ENCODE measurements at places on chromosomes 6 and 20. TPM values are rescaled to one million over a fixed set of nuclear protein-coding genes. Genes with fewer than 3 reads are reported as not detected.

The PRIM2 gene
- 17.9 TPM for total RNA-seq

DNA sequence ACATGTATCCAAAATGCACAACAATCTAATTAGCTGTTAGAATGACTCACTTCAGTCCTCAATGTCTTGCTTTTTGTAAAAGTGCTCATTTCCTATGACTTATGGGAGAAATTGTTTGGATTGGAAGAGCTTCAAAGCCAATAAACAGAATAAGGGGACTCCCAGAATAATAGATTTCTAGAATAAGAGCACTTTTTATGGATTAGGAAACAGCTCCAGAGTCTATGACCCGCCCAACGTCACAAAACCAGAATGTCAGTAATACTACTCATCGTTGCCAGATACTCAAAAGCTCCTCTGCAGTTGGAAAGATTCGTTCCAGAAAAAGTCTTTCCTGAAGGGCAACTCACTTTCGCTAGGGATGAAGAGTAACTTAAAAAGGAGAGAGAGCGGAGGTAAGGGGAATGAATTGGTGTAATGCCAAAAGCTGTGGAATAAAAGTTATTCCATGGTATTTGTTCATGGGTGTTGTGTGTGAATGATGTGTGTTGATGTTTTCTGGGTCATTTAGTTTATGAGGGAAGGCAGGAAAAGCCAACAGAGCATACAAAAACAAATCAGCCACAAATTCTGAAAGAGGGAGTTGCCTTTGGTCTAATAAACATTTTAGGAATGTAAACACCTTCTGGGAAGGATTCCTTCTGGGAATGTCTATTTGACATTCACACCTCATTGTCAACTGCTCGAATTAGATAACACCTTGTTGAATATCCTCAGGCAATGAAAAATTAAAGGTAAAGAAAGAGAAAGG lies 64.6 kb downstream of the SYNE1 start:
- DNase-seq: no peak

DNA sequence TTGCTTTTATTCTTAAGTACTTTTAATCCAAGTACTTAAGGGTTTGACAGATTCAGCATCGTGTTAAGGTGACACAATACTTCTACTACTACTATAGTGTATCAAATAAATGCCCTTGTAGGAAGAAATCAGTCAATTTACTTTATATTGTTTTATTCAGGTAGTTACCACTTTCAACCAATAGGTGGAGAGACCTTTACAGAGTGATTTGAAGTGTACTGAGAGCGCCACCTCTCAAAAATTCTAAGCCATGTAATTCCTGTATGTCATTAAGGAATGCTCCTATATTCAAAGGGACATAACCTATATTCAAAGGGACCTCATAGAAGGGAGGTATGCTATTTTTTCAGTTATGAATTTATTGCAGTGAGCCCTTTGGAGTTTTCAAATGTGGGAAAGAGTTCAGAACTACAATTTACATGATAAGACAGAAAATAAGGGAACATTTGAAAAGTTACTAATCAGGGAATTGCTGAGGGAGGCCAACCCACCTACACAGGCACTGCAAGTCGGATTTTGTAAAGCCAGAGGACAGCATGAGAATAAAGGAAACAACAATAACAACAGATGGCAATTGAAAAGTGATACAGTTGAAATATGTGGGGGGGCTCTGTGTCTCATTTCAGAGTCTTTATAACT lies 955.6 kb downstream of the TBC1D32 start:
- DNase-seq: no peak

- no peak for DNase-seq
Measured at GRCh38 chr20:25308671-25309394, 60.9 kb downstream of the PYGB start.

DNA sequence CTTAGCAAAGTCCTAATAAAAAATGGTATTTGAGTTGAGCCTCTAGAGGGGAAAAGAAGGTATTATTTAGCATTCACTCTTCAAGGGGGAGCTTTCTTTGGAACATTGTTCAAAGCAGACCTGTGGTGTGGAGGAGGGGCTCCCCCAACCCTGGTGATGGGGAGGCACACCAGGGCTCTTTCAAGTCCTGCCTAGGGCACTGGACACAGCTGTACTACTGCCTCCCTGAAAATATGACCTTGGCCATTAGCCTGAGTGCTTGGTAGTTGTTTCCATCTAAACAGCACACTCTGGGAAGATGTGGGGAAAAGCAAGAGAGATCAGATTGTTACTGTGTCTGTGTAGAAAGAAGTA lies 215.1 kb upstream of the CNR1 start:
- DNase-seq: no peak

- DNase-seq: no peak
Measured at GRCh38 chr20:31908424-31908823, 38.0 kb downstream of the TTLL9 start.

DNA sequence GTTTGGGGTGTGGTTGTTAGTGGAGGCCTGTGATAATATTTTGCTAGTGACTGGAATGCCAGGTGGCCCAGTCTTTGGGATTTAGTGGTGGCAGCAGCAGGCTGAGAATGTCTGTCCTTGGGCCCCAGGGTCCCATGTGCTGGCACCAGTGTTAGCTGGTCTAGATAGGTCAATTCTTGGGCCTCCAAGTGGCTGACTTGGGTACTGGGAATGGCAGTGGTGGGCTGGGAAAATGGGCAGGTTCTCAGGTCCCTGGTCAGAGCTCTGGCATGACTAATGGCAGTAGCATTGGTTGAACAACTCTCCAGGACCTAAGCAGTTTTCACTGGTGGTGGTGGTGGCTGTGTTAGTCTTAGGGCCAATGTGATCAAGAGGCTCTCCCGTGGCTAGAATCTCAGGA lies 50.3 kb downstream of the OLIG3 start:
- no peak for DNase-seq

DNA sequence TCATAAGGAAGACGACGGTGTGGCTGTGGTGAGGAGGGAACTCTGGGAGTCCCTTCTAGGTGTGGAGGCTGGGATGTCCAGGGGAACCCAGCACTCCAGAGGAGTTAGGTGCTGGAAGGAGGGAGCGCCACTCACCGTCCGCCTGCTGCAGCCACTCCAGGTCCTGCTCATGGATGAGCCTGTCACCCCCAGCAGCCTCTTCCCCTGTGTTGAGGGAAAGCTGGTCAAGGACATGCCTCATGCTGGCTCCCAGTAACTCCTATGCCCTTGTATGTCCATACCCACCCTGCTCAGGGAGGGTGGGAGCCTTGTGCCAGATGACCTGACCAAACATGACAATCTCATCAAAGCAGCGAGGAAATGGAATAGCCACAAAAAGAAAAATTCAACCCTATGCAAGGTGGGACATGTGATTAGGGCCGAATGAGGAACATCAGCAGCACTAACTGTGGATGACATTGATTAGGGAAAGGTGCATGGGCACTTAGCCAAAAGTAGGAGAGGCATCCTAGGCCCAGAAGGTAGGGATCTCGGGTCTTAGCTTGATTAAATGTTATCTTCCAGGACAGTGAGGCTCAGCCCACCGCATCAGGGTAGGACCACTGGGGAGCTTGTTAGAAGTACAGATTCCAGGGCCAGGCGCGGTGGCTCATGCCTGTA lies 3.0 kb downstream of the DNPH1 start:
- no peak for DNase-seq

GRCh38 chr20:32249030-32249738 lies 28.3 kb upstream of the KIF3B start:
- no peak for DNase-seq

- DNase-seq: no peak
Measured at GRCh38 chr6:7373739-7374138, 15.8 kb downstream of the CAGE1 start.

GRCh38 chr6:34654061-34654710 lies 42.4 kb downstream of the ILRUN start:
- DNase-seq: no peak

DNA sequence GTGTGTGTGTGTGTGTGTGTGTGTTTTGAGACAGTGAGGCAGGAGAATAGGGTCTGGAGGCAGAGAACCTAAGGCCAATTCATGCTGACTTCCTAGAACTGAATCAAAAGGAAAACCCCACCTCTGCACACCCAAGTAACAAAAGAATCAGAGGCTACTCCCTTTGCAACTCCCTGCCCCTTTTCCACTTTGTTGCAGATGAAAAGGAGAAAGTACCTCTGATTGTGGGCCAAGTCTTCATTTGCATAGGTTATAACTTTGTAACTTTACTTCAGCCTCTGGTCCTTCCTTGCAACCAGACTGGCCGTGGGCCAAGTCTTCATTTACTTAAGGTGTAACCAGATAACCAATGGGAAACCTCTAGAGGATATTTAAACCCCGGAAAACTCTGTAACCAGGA lies 168.8 kb downstream of the EYA2 start:
- DNase-seq: no peak

GRCh38 chr6:33944686-33945411 lies 141.0 kb upstream of the MLN start:
- no peak for DNase-seq

DNA sequence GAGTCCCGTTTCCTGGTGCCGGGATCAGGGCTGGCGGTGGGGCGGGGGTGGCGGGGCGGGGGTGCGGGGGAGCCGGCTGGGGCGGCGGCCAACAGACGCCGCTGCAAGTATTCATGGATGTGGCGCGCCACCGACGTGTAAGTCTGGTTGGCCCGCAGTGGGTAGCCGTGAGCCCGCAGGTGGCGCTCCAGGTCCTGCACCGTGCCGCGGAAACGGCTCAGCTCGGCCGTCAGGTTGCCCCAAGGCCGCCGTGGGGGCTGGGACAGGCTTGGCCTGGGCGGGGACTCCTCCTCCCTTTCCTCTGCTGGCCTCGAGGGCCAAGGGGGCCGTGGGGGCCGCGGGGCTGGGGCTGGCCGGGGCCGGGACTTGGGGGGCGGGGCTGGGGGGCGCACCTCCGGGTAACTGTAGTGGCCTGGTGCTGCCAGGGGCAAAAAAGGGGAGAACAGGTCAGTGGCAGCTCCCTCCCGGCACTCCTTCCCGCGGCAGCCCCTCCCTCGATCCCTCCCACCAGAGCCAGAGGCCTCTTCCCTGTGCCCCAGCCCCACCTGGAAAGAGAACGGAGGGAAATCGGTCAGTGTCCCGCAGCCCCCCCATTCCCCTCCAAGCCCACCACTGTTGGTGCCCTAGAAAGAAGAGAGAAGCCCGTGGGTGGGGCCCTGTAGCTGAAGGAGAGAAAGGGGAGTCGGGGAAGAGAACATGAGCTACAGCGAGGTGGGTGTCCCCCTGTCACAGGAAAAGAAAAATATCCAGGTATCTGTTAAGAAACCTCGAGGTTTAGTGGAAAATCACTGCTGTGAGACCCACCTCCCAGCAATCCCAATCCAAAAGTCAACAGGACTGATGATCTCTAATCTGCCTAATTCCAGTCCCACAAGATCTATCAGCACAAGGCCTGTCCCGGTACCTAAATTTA lies 21.3 kb downstream of the TNXB start:
- DNase-seq: peak; percentile 53

- DNase-seq: no peak
Measured at GRCh38 chr6:127518710-127519468, at the start of gene MTCL3. MTCL3 (minus strand) TSS chr6:127519335.

DNA sequence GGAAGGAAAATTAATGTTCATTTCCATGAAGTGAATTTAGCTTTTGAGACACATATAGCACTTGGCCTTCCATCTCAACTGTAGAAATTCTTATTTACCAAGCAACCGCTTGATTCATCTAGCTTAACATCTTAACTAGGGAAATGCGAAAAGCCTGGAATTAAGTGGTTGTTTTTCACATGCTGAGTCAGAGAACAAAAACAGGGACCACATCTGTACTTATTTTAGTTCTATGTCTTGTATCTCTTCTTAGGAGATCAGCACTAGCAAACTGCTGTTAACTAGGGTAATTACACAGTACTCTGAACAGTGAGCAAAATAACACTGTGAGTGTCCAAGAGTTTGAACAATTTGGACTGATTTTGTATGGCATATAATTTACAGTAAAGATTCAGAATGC lies 590.9 kb upstream of the NRSN1 start:
- DNase-seq: no peak

The ATP6V1G2 gene
- 2.5 TPM for total RNA-seq

- peak; percentile 52 for DNase-seq
Measured at GRCh38 chr6:75204959-75205775, 686 bp downstream of the COL12A1 start.

DNA sequence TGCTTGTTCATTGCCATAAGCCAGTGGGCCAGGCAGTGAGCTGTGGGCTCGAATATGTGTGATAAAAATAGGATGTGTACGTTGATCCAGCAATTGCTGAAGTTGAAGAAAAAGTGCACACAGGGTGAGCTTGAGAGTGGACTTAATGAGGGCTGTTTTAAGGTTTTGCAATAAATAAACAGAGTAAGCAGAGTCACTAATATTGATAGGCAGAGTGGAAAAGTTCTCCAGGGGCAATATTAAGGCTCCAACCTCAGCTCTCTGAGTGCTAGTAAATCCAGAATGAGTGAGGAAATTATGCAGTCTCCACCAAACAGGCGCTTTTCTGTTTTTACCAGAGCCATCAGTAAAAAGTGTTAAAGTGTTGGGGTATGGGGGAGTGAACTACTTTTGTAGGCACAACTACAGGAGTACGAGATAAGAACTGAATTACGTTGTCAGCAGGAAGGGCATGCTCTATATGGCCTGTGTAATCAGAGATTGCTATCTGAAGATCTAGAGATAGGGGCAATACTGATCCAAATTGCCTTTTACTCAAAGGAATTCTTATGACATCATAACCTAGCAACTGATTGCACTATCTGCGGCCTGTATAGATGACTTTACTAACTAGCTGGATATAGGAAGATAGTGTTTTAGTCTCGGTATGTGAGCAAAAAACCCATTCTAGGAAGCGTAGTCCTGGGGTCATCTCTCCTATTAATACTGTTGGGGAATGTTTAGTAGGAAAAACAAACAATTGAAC lies 7.6 kb upstream of the TBC1D20 start:
- DNase-seq: no peak

The PPIL4 gene
- total RNA-seq: 39.8 TPM

The DBNDD2 gene
- 11.0 TPM for total RNA-seq

DNA sequence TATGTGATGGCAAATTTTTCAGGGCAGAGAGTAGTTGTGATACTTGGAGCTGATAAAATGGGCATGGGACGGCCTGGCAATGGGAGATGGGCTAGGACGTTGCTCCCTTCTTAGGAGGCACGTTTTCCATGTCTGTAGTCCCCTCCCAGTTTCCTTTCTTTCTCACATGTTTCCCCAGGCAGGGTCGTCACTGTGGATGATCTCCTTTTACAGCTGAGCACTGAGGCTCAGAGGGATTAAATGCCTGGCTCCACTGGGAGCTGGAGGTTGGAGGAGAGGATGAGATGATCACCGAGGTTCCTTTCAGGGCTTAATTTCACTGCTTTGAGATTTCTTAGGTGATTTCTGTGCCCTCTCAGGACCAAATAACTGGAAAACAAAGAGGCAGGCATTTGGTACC lies 136.7 kb downstream of the SOBP start:
- DNase-seq: no peak

DNA sequence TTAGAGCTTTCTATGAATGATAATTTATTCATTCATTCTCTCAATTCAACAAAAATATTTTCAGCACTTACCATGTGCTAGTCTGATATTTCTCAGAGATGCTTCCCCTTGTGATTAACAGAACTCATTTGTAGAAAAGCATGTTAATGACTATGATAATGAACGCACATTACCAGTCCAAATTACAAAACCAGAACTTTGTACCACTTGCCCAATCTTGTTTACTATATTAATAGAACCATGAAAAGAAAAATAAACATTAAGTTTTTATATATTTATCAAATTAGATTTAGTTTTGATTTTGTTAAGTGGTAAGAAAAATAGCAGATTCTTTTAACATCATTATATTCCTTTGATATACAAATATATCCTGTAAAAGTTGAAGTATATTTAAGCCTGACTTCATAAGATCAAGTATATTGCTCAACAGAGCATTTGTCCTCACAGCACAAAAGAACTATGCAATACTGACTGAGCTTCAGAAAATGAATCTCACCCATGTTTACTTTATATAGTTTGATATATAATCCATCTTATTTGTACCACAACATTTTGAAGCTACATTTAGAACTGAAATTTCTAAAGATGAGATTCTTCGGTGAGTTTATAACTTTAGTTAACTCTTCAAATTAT lies 48.9 kb downstream of the TMEM244 start:
- no peak for DNase-seq

The CLPSL2 gene
- not detected for total RNA-seq
